ENCODE measurements at places on chromosomes 1 and 21.

DNA sequence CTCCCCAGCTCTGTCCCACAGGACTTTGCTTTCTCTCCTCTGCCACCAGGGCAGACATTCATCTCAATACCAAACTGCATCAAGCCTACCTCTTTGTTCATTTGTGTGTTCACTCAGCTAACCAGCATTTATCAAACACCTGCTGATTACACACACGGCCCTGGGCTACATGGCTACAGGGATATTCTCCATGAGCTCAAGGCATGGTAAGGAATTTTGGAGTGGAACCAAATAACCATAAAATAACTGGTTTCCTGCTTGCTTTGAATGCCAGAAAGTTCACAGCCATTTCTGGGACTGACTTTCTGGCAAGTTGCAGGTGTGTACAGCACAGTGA is 54.6 kb downstream of the LDLRAD2 start:
- no peak for DNase-seq

GRCh38 chr1:59005491-59006288 is 221.8 kb upstream of the JUN start:
- no peak for DNase-seq

- DNase-seq = no peak
These were observed 96.1 kb upstream of the HIVEP3 start for GRCh38 chr1:42014823-42015222.

- DNase-seq = no peak
These were observed 21.4 kb downstream of the STUM start for GRCh38 chr1:226569879-226570547.

DNA sequence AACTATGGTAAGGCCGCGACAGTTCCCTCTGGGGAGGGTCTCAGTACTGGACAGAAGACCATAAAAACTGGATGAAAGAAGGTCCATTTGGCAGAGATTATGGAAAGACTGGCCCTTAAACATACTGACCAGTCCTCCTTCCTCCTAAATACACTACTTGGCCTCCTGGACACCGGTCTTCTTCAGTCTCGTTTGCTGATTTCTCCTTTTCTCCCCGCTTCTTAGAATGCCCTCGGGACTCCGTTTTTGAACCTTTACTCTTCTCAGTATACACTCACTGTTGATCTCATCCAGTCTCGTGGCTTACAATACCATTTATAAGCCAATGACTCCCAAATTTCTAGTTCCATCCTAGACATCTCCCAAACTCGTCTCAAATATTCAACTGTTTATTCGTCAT is 694 bp upstream of the MRPL9 start:
- DNase-seq = no peak

GRCh38 chr1:156852418-156852874 is 6.5 kb downstream of the INSRR start:
- DNase-seq = no peak

- no peak for DNase-seq
These were observed 1000.4 kb downstream of the ADGRL2 start for GRCh38 chr1:82801176-82801575.

DNA sequence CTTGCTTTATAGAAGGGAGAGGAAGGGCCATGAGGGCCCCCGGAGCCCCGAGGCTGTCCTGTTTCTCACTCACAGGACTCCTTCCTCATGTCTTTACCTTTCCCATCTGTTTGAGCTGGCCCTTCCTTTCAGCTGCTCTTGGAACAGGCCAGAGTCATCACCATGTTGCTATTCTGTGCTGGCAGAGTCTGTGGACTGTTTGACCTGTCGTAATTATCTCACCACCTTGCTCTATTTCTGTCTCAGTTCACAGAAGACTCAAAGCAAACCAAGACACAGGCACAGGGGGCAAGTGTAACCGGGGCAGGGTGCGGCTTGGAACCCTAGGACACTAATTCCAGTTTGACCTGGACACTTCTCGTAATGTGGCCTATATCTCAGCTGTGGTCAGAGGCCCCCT is 104.3 kb upstream of the CD34 start:
- DNase-seq = no peak

- no peak for DNase-seq
These were observed 133.1 kb downstream of the AJAP1 start for GRCh38 chr1:4787551-4787950.

GRCh38 chr21:42341776-42342542 is 8.8 kb downstream of the TFF2 start:
- DNase-seq = no peak

DNA sequence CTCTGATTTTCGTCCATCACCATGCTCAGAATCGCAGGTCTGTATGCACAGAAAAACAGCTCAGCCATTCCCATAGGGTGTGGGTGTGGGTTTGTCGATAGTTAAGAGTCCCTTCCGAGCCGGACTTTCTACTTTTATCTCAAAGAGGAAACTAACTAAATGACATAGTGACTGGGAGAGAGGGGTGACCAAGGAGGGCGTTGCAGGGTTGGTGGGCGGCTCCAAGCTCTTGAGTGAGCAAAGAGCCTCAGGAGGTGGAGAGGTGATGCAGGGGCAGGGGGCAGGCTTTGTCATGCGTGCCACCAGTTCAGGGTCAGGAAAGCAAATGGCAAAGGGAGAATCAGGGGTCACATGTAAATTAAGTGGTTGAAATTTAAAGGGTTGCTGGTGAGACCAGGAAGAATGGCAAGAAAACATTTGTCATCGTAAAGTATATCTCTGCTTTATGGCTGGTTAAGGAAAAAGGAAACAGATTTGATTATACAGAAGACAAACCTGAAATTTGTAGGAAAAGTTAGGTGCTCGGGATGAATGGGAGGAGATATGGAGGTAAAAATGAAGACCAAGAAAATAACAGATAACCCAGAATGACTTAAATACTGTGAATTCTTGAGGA is 249.0 kb downstream of the SETD4 start:
- no peak for DNase-seq

- DNase-seq = no peak
These were observed 155.0 kb upstream of the BEND5 start for GRCh38 chr1:48931506-48932192.

GRCh38 chr1:73909043-73909562 is 288.9 kb downstream of the LRRIQ3 start:
- no peak for DNase-seq

- DNase-seq = no peak
These were observed 101.9 kb downstream of the ZNF644 start for GRCh38 chr1:90919900-90920299.

DNA sequence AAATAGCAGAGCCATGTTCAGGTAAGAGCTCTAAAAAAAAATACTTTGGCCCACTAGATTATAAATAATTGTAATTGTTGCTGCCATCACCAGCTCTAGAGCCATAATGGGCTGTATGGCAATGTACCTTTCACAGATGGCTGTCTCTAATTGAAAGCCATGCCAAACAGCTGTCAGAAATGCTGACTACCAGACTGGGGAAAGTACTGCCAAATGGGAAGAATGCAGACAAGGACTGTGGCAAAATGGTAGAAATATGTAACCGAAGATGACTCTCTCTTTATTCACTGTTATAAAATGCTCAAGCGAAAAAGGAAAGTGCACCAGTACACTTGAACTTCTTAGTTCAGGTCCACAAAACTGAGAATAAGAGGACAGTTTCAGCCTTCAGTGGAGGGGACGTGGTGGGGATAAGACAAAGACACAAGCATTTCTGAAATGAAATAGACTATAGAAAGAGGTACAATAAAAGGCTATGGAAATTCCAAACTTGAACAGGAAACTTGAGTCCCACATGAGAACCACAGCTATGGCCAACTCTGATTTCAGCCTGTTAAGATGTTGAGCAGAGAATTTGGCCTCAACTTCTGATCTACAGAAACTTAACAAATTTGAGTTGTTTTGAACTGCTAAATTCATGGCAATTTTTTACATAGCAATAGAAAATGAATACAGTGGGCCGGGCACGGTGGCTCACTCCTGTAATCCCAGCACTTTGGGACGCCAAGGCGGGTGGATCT is 46.5 kb upstream of the LPGAT1 start:
- no peak for DNase-seq

GRCh38 chr1:208135354-208135753 is 108.8 kb downstream of the PLXNA2 start:
- no peak for DNase-seq

Data from thoracic aorta (tissue), 2 donors.